ENCODE measurements at places on chromosomes 5 and 9.

DNA sequence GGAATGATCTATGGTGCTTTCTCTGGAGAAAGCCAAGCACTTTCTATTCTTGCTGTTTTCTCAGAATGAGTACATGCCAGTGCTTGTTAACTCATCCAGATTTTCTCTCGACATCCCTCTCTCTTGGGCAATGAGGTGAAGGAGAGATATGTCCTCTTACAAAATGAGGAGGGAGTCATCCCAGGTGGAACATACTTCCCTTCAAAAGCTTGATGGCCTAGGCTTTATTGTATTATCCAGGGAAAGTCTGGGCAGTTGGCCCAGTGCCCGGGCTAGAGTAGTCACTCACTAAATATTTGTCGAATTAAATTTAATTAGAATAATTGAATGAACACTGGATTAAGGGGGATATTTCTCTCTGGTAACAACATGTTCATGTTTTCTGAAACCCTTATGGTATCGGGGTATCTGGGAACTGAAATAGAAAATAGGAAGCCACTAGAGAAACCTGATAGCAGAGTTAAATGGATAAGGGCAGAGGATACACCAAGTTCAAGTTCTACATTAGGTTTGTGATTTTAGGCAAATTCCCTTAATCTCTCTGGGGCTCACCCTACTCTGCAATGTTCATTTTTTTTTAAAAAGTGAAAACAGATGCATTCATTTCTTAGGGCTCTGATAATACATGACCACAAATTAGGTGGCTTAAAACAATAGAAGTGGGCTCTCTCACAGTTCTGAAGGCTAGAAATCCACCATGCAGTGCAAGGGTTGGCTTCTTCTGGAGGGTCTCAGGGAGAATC, 99.6 kb downstream of the LIFR start:
- no peak for DNase-seq

DNA sequence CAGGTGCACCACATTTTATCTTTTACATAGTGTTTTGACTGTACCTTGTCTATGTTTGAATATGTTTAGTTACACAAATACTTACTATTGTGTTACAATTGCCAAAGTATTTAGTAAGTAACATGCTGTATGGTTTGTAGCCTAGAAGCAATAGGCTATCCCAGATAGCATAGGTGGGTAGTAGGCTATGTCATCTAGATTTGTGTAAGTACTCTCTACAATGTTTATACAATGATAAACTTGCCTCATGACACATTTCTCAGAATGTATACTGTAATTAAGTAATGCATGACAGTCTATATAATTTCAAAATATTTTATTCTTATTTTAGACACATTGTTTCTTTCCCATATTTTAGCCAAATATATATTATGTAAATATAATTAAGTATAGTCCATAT, 836.8 kb upstream of the CDH9 start:
- no peak for DNase-seq

DNA sequence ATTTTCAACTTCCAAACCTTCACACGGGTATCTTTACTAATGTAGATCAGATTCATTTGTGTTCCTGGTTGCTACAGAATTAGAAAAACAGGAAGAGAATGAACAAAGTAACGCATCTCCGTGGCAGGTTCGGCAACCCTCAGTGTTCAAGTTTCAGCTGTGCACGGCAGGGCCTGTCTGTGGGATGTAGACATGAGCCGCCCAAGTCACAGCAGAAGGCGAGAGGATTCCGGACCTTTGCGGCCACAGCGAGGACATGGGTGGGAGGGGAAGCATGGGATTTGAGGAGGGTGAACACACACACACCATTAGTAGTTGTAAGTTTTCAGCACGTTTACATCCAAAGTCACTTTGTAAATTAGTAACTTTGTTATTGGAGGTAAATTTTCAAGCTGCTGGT, 31.7 kb upstream of the CEP72 start:
- no peak for DNase-seq

DNA sequence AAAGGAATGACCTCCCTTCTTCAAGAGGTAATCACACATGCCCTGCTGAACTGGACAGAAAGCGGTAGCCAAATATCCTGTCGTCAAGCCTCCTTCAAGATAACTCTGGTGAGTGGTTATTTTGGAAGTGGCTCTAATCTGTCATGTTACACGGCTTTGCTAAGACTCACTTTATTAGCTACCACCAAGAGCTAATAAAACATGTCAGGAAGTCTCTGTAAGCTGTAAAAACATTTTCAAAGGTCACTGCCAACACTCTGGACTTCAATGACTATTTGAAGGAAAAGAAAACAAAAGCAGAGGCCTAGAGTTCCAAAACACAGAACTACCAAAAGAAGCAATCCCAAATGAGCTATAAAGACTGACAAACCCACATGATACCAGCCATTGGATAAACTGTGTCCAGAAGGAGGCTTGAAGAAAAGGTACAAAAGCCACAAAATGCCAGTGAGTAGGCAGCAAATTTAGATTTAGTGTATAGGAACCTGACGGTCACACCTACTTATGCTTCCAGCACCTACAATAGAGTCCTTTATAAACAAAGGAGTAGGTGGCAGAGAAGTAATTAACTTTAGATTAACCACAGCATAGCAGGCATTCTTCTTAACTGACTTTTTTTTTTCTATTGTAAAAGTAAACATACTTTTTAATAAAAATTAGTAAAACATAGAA, 97.3 kb upstream of the EQTN start:
- peak; percentile 37 for DNase-seq

GRCh38 chr9:84304166-84304565, 36.4 kb downstream of the SLC28A3 start:
- no peak for DNase-seq

GRCh38 chr9:72952914-72953313, at the start of gene ALDH1A1:
ALDH1A1 (minus strand) TSS chr9:72953053; CDS start chr9:72953000, 53 bp downstream.
- DNase-seq, result peak; percentile 57

DNA sequence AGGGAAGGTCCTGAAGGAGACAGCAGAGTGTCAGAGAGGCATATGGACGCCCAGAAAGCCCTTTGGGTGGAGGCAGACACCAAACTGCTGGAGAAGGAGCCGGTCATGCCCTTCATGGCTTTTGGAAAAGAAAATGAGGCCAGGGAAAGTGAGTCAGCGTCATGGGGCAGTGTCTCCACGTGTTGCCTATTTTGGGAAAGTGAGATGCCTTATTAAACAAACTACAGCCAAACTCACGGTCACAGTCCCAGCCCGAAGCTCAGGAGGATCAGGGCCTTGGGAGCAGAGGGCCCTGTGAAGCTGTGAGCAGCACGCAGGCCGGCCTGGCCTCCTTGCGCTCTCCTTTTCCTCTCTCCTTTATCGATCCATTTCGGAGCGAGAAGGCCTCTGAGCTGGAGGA, 25.0 kb downstream of the RGS3 start:
- DNase-seq, result no peak

DNA sequence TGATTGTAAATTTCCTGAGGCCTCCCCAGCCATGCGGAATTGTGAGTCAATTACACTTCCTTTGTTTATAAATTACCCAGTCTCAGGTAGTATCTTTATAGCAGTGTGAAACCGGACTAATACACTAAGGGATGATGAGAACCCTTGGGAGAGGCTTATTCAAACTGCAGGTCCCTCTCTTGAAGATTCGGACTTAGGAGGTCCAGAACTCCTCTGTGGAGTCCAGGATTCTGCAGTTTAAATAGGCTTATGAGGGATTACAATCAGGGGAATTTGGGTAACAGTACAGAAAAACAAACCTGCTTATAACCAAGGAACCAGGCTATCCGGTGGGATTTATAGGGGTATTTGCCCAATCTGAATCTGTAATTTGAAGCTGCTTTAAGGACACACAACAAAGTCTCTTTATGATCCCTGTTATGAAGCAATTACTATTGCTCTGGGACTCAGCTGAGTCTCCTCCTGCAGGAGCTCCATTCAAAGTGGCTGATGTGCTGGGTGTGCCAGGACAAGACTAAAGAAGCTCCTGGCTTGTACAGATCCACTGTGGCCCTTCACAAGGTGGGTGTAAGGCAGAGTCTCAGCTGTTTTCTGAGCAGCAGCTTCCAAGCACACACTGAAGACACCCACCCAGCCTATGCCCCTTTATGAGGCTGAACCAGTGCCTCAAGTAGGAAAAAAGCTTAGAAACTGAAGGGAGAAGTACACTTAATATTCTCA, 41.8 kb upstream of the LHFPL2 start:
- no peak for DNase-seq

DNA sequence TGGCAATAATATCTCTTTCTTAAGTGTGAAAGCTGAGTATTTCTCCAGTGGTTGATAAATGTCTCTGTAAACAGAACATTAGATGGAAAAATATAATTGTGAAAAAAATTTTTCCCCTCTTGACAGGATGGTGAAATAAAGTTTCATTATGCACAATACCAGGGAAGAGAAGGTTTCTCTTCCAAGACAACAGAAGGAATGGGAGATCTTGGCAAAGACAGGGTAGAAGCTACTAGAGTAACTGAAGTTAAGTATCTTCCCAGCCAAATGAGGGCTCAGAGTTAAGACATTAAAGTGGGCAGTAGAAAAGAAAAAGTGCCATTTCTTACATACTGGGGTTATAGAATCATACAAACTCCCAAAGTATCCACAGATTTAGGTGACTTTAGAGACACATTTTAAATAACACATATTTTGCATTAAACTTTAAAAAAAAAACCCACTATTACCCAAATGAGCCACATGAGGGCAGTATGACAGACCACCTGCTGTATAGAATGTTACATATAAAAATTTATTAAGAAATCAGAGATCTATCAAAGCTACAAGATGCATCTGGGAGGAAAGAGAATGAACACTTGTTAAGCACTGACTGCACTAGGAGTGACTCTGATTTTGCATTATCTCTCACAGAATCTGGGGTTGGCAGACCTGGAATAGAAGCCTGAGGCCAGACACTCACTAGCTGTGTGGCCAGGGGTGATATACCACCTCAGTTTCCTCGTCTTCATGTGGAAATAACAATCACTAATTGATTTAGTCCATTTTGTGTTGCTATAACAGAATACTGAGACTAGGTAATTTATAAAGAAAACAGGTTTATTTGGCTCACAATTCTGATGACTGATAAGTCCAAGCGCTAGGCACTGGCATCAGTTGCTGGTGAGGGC, 98.5 kb downstream of the ARSB start:
- peak; percentile 9 for DNase-seq

- DNase-seq, result no peak
These were observed 511.5 kb downstream of the FOXD4L5 start for GRCh38 chr9:64773491-64773931.

DNA sequence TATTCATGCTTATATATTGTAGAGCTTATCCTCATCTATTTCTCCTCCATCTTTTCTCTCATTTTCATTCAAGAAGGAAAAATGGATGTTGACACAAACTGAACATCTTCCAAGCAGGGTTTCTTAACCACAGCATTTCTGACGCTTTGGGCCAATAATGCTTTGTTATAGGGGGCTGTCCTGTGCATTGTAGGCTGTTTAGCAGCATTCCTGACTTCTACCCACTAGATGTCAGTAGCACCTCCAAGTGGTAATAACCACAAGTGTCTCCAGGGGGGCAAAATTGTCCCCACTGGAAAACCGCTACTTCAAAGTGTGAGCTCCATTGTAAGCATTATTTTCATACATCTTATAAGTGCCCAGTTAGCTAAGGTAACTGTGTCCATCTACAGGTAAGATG, 2.6 kb upstream of the TXNDC8 start:
- no peak for DNase-seq

GRCh38 chr9:22216730-22217172, 207.6 kb upstream of the CDKN2B start:
- peak; percentile 58 for DNase-seq

DNA sequence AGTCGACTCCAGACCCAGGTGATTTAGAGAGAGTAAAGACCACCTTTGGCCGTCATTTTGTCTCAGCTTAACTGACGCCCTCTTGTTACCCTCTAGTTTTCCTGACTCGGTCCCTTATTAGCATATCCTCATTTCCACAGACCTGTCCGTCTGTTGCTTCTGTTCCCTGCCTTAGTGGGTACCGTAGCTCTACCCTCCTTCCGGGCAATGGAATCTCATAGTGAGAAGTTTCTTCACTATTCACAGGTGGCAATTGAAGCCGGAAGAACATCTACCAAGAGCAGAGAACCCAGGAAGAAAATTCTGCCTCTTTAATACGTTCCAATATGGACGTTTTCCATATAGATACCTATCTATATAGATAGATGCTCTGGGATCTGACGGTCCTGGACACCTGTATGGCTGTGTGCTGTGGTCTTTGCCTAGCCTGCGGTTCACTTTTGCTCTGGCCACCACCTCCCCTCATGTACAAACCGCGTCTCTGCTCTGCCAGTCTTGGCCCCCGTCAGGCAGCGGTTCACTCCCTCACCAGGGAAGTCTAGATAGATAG, 652 bp upstream of the TMEM161B start:
- DNase-seq, result peak; percentile 53

GRCh38 chr5:622946-623522, 10.9 kb downstream of the CEP72 start:
- DNase-seq, result no peak

DNA sequence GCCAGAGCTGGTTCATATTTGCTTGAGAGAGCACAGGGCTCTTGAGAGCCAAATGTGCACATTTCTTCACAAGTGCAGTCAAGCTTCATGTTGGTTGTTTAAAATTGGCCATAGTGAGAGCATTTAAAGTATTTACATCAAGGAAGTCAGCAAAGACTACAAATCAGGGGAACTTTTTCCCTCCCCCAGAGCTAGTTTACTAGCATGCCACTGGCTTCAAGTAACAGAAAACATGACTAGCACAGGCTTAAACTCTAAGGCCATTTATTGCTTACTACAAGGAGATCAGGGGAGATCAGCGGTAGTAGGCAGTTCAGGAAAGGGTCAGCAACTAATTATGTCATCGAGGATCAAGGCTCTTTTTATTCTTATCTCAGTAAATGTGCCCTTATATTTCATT, 11.0 kb upstream of the CCDC171 start:
- no peak for DNase-seq

- no peak for DNase-seq
These were observed 30.6 kb downstream of the CRHBP start for GRCh38 chr5:76983468-76983867.

- DNase-seq, result no peak
These were observed 164.2 kb upstream of the PUM3 start for GRCh38 chr9:3008091-3008490.

DNA sequence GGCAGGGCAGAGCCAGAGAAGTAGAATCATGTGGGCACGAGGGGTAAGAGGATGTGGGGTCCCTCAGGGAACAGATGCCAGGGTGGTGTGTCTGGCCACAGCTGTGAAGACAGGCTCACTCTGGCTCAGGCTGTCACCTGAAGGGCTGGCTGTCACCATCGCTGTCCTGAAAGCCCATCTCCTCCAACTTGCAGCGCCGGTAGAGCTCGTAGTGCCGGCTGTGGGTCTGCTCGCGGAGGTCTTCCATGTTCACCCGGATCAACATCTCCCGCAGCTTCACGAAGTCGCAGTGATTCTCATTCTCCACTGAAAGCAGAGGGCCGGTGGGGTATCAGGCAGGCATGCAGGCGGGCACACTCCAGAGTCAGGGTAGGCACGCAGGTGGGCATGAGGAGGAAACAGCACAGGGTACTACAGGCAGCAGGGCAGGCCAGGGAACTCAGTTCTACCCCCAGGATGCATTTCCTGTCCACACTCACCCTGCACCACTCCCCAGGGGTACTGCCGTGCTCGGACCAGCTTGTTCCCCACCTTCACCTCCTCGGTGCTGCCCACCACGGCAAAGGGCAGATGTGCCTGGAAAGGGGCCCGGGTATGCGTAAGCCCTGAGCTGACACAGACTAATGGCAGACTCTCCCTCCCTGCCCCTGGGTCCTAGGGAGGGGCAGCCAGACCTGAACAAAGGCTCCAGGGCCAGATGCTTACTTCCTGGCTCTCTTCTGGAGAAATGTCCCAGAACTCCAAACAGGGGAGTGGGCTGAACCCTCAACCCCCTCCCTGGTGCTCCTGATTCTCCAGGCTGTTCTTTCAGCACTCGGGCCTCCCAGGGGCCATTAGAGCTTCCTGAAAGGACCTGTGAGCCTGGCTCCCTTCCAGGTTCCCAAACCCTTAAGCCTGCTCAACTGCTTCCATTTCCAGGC, 14.4 kb downstream of the CCNI2 start:
- no peak for DNase-seq
